ENCODE measurements at places on chromosomes 2 and 18.

- no peak for DNase-seq
Measured at GRCh38 chr2:46042207-46042637, 255.0 kb upstream of the EPAS1 start.

DNA sequence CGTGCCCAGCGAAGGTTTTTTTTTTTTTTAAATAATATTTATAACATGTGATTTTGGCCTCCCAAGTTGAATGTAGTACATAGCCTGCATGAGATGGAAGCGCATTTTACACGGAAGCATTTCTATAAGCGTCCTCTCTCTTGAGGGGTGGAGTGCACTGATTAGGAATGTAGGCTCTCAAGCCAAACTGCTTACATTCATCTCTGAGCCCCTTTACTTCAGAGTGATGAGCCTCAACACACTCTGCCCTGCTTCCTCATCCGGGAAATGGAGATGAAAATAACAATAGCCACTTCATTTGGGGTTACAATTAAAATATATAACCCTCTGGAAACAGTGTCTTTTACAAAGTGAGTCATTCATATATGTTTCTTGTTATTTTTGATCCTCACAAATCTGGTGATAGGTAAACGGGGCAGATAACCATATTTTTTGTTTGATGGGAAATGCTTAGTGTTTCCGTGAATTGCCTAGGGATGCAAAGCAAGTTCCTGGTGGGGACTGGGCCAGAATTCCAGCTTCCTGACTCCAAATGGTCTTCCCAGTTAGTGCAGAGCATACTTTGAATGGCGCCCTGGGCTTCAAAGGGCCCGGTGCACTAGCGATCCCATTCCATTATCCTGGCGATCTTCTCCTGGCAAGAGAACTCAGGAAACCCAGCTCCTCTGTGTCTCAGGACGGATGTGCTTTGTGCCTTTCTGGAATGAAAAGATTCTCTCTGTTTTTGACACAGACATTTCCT, 124.3 kb downstream of the PIEZO2 start:
- DNase-seq: no peak

GRCh38 chr18:78678318-78678695, 301.3 kb upstream of the SALL3 start:
- DNase-seq: no peak

DNA sequence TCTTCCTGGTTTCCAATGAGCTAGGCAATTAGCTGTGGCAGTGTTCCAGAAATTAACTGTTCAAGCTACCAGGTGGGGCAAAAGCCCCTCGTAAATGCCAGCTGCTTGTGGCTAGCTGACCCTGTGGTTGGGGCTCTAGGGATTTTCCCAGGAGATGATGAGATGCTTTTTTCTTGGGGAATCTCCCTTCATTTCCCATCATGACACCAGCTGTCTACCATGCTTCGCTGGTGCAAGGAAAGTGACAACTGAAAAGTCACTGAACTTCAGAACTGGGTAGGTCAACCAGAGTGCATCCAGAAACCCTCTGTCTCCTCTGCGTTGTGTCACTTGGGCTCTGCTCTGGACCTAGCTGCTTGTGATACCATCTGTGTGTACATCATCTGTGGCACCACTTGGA, 386.5 kb upstream of the DCC start:
- DNase-seq: no peak

DNA sequence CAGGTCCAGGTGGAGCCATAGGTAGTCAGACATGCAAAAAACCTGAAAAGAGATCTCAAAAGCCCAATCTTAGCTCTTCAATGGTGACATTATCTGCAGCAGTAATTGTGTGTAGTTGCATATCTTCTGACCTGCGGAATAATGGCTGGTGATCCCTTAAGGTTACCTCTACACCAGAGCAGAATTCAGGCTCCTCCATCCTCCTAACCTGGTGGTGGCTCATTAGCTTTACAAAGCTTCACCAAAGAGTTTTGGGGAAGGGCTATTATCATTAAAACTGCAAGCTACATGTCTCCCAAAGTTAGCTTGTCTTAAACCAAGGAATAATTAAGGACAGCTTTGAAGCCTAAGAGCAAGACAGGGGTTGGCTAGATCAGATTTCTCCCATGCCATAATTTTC, 42.6 kb upstream of the CHST9 start:
- DNase-seq: no peak

Measured in CD4-positive, alpha-beta T cell treated with Interleukin-1 beta for 1 hour (primary cell).